CD4-positive, alpha-beta T cell (primary cell): ENCODE measurements at places on chromosomes 6 and 20. TPM values are rescaled to one million over a fixed set of nuclear protein-coding genes. Genes with fewer than 3 reads are reported as not detected.

Gene KHDC1
- total RNA-seq, result 1.2 TPM

Gene PRSS35
- total RNA-seq, result not detected

Gene SLC29A1
- total RNA-seq, result 1.3 TPM

Gene ECT2L
- not detected for total RNA-seq

Gene OSTM1
- total RNA-seq, result 16.3 TPM

Gene WFDC2
- not detected for total RNA-seq

Gene VGLL2
- total RNA-seq, result not detected

Gene COL9A3
- total RNA-seq, result not detected

Gene TGM2
- total RNA-seq, result 0.27 TPM

Gene HLA-DRB1
- 31.3 TPM for total RNA-seq

Gene SPATA25
- total RNA-seq, result 1.3 TPM

DNA sequence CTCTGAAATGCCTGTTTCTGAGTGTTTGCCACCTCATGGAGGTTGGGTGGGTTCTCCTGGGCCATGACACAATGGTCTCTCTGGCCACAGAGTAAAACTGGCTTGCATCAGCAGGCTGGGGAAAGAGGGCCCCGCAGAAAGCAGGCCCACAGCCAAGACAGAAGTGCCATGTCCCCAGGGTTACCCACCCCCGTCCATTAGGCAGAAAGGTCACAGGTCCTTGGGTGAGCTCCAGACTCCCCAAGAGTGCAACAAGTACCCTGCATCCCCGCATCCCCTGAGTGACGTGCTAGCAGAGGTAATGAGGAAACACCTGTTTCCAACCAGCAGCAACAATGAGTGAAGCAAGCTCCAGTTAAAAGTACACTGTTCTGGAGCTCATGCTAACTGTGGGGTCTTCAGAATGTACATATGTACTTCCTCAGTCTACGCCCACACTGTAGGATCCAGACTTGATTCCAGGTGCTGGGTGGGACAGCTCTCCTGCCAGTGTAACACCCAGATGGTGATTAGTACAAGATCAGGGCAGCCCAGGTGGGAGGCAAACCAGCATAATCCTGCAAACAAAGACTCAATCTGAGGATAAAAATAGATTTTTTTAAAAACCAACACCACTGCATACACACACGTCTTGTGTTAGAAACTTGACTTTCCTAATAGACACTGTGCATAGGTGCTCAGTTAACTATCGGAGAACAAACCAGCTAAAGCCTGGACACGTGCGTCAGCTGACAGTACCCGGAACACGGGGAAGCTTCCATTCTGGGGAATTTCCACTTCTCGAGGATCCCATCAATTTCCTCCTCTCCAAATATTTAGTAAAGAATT lies 31.5 kb downstream of the RRBP1 start:
- H3K36me3 ChIP-seq, result no peaks in the 10 kb centered on the region
- no peak overlapping the region for H3K4me3 ChIP-seq
- H3K27ac ChIP-seq, result no peak overlapping the region

DNA sequence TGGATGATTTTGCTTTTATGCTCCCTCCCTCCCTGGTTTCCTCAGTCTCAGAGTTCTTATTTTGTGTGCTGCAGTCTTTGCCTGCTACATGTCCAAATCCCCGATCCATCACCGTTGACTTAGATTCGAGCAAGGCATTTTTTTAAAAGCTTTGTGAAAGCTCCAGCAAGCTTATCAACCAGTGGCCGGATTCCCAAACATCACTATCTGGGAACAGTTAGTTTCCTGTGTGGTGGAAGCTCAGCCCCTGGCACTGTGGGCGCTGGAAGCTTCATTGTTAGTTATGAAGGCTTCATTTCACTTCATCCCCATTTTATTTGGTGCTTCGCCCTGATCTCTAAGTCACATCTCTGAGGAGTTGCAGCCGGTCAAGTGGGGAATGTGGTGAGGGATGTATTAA lies 44.7 kb downstream of the DEK start:
- H3K27ac ChIP-seq, result no peak overlapping the region
- no peaks in the 10 kb centered on the region for H3K27me3 ChIP-seq
- H3K4me3 ChIP-seq, result no peak overlapping the region

- H3K36me3 ChIP-seq, result no peaks in the 10 kb centered on the region
- no peak overlapping the region for H3K27ac ChIP-seq
- H3K4me3 ChIP-seq, result no peak overlapping the region
- H3K27me3 ChIP-seq, result no peaks in the 10 kb centered on the region
- DNase-seq, result no peak
Measured at GRCh38 chr6:163579111-163579879, 164.8 kb downstream of the QKI start.

DNA sequence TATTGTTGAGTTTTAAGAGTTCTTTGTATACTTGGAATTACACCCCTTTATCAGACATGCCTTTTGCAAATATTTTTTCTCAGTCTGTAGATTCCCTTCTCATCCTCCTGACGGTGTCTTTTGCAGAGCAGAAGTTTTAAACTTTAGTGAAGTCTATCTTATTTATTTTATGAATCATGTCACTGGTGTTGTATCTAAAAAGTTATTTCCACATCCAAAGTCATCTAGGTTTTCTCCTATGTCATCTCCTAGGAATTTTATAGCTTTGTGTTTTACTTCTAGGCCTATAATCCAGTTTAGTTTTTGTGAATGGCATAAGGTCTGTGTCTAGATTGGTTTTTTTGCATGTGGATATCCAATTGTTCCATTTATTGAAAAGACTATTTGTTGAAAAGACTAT lies 271.3 kb downstream of the KIF16B start:
- H3K4me3 ChIP-seq, result no peak overlapping the region
- no peak for DNase-seq
- H3K27me3 ChIP-seq, result no peaks in the 10 kb centered on the region

DNA sequence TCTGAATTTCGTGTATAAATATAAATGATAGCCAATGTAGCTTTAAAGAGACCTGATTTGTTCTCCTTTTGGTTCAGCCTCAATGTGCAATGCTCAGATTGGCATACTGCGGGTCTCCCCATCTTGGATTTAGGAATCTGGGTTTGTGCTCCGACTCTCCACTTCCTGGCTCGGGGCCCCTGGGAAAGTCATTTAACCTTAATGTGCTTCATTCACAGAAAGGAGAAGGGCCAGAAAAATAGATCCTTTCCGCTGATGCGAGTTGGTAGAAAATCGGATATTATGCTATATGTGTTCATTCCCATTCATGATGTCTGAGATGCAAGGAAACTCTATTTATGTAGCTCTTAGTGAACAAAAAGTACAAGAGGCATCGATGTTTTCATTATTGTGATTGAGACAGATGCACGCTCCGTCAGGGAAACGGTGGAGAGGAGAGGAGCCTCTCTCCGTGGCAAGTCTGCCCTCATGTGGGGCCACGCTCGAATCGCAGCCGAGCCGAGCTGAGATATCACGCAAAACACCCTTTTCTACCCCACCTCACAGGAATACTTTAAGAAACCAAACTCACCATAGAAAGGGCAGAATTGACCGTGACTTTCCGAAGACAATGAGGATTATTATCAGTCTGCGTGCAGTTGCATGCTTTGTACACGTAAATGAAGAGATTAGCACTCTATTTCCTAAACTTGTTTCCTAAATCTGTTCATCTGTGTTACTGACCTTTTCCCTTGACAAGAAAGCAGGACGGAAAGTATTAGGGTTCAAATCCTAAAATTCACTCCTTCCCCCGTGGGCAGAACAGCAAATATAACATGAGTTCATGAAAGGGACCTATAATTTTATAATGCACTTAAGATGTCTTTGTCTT lies 136.6 kb downstream of the COL9A1 start:
- no peaks in the 10 kb centered on the region for H3K27me3 ChIP-seq
- no peaks in the 10 kb centered on the region for H3K36me3 ChIP-seq
- no peak overlapping the region for H3K27ac ChIP-seq
- H3K4me3 ChIP-seq, result no peak overlapping the region

DNA sequence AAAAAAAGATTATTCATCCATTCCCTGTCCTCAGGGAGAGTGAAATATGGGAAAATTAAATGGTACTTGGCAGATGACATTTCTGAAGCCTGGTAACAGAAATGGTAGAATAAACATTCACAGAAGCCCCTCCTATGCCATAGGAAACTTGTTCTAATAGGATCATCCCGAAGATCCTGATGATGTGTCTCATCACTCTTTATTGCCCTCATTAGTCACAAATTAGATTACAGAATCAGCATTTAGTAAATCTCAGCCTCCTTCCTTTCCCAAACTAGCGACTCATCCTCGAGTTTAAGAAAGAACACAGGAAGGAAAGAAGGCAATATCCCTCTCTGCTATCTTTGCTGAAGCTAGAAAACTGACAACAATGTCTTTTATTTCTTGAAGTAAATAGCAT lies 154.4 kb downstream of the TMEM200A start:
- H3K27ac ChIP-seq, result no peak overlapping the region
- H3K4me1 ChIP-seq, result peaks cover 20% of the 10 kb centered on the region

- H3K27ac ChIP-seq, result peak overlapping the region; percentile 95
- peaks cover 49% of the 10 kb centered on the region for H3K4me1 ChIP-seq
- DNase-seq, result no peak
- H3K27me3 ChIP-seq, result no peaks in the 10 kb centered on the region
- no peaks in the 10 kb centered on the region for H3K36me3 ChIP-seq
- H3K4me3 ChIP-seq, result peak overlapping the region; percentile 95
Measured at GRCh38 chr20:1324598-1325172, 4.3 kb downstream of the SDCBP2 start.

GRCh38 chr20:40459299-40459698 lies 229.7 kb downstream of the MAFB start:
- no peak for DNase-seq
- no peak overlapping the region for H3K4me3 ChIP-seq
- peaks cover 4% of the 10 kb centered on the region for H3K27me3 ChIP-seq
- H3K4me1 ChIP-seq, result no peaks in the 10 kb centered on the region
- H3K27ac ChIP-seq, result no peak overlapping the region

GRCh38 chr6:122676688-122677087 lies 66.5 kb downstream of the PKIB start:
- no peak overlapping the region for H3K4me3 ChIP-seq
- no peak for DNase-seq
- no peaks in the 10 kb centered on the region for H3K4me1 ChIP-seq
- H3K27ac ChIP-seq, result no peak overlapping the region
- no peaks in the 10 kb centered on the region for H3K27me3 ChIP-seq

GRCh38 chr6:149271348-149272340 lies 45.9 kb upstream of the TAB2 start:
- H3K27me3 ChIP-seq, result no peaks in the 10 kb centered on the region
- H3K4me3 ChIP-seq, result no peak overlapping the region
- peak overlapping the region; percentile 52 for H3K27ac ChIP-seq

GRCh38 chr20:40313730-40314129 lies 375.3 kb downstream of the MAFB start:
- no peaks in the 10 kb centered on the region for H3K36me3 ChIP-seq
- H3K27ac ChIP-seq, result no peak overlapping the region
- H3K27me3 ChIP-seq, result no peaks in the 10 kb centered on the region
- DNase-seq, result no peak
- no peak overlapping the region for H3K4me3 ChIP-seq

DNA sequence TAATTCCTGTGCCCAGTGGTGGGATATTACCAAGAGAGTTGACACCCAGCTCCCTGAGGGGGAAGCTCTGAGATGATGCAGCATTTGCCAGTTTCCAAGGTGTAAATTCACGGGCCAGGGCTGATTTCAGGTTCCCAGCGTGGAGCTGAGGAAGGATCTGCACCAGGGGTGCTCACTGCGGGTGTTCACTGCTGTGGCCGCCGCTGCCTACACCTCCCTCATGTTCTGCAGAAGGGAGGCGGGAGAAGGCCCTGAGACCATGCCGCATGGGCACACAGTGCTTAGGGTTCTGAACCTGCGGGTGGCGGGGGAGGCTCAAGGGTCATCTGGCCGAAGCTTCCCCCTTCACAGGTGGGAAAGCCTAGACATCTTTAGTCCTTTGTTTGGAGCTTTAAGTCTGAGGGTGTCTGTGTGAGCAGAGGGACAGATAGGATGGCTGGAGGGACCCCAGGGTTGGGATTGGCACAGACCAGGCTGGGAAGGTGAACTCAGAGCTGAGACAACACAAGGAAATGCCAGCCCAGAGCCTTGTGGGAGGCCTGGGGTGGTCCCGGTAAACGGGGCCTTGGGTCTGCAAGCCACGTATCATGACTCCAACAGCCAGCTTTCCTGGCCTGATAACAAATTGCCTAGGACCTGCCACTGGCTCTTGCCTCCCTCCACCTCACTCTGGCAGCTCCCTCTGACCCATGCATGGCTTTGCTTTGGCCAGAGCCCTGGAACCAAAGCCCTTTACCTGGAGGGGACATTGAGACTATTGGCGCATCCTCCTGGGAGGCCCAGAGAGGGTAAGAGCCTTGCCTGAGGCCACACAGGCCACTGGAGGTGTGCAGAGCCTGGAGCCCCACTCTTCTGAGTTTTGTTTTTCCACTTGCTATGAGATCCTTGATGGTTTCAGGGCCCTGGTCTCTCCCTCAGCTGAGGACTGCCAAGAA lies 40.4 kb downstream of the SYNJ2 start:
- no peaks in the 10 kb centered on the region for H3K27me3 ChIP-seq
- DNase-seq, result no peak
- H3K4me3 ChIP-seq, result no peak overlapping the region
- H3K27ac ChIP-seq, result no peak overlapping the region
- peaks cover 22% of the 10 kb centered on the region for H3K4me1 ChIP-seq

DNA sequence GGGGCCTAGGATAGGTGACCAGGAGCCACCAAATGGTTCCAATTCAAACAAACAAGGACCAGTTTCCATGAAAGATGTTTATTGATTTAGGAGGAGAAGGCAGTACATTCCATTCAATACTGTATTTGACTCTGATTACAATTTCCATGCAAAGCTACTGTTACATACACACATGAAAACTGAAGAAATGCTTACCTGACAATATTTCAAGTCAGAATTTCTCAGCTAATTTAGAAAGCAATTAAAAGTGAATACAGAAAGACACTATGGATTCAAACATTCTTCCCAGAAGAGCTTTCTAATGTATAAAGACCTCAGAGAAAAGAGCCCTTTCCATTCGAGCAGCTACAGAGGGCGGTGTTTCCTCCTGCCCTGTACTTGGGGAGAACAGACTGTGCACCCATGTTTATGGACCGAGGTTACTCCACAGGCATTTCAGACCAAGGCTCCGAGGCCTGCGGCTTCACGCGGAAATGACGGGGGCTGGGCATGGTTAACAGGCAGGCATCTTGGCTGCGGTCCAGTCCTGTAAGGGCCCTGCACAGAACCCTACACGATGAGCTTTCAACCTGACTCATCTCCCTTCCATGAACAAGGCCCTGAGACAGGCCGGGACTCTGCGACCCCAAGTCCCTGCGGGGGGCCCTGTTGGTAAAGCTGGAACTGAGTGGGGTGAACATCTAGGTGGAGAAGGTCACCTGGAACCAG lies 25.7 kb upstream of the TCFL5 start:
- peaks cover 49% of the 10 kb centered on the region for H3K4me1 ChIP-seq
- H3K4me3 ChIP-seq, result no peak overlapping the region
- peaks cover 59% of the 10 kb centered on the region for H3K36me3 ChIP-seq
- DNase-seq, result no peak

DNA sequence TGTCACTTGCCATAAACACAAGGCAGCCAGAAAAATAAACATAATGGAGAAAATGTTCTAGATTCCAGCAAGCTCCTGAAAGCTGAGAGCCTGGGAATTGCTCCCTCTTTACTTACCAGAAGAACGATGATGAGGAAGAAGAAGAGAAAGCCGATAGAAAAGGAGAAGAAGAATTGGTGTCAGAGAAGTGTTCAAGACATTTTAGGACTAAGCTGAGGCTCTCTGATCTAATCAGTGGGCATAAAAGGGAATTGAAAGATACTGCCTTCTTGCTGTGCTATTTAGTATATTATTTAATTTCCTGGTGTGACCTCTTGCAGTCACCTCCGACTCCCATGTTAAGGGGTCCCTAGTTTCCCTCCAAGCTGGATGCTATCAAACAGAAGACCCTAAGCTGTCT lies 316.6 kb upstream of the JARID2 start:
- H3K27me3 ChIP-seq, result no peaks in the 10 kb centered on the region
- no peak overlapping the region for H3K4me3 ChIP-seq
- peaks cover 3% of the 10 kb centered on the region for H3K4me1 ChIP-seq

GRCh38 chr6:133290930-133291329 lies 49.8 kb downstream of the EYA4 start:
- H3K4me1 ChIP-seq, result no peaks in the 10 kb centered on the region
- DNase-seq, result no peak
- H3K4me3 ChIP-seq, result no peak overlapping the region
- H3K36me3 ChIP-seq, result no peaks in the 10 kb centered on the region
- H3K27ac ChIP-seq, result no peak overlapping the region
